ENCODE measurements at places on chromosomes 3 and 15.
A peak's percentile ranks its signal among the peaks of the same experiment; 100 is the strongest.

DNA sequence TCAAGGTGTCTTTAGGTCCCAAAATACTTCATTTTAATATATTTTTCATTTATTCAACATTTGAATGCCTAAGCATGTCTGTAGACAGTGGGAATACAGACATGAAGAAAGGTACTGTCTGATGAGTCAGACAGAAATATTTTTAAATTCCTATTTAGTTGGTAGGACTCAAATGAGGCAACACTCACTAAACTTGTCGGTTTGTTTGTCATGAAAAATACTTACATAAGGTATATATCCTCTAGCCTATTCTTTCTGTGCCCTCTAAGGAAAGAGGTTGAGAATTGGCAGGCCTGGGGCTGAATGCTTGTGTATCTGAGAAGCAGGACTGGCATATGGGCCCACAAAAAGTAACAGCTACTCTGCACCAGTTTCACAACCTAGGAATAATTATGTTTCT lies 423.6 kb upstream of the MDFIC2 start:
- no peak for DNase-seq

DNA sequence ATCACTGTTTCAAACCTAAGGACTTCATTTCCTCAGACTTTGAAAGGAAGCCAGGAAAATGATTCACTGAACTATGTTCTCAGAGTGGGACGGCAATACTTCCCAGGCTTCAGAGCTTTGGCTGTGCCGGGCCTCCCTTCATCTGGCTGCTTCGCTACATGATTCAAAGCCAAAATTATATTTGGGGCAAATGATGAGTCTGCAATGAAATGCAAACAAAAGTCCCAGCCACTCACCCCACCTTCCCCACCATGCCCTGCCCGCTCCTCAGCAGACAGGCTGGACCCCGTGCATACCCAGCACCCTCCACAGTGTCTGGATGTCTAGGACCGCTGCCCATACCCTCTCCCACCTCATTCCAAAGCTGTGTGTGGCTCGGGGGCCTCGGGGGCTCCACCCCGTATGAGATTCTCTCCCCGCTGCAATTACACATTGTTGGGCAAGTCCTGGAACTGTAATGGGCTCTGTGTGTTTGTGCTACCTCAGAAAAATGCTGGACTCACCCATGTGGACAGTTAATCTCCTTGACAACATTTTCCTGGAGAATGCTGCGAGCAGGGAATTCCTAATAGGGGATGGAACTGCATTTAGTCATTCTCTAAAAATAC lies 32.2 kb downstream of the ATP10A start:
- no peak for DNase-seq

- DNase-seq, result no peak
Observed at GRCh38 chr15:34490417-34491193, 53.0 kb upstream of the GOLGA8A start.

GRCh38 chr3:95710684-95711083 lies 1103.7 kb upstream of the EPHA6 start:
- no peak for DNase-seq

DNA sequence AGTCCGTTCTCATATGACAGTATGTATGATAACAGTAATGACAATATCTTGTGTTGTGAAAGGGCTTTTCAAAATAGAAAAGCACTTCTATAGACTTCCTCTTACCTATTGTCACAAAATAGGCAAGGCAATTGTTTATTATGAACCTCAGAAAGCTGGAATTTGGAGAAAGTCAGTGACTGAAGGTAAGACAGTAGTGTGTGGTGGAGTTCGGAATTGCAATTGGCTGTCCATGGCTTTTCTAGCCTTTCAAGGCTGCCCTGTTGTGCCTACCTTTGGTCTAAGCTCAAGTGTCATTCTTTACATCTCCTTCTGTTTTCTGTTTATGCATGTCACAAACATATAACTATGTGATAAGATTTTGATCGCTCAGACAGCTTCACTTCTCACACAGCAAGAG lies 219.3 kb upstream of the NR2E3 start:
- DNase-seq, result no peak

DNA sequence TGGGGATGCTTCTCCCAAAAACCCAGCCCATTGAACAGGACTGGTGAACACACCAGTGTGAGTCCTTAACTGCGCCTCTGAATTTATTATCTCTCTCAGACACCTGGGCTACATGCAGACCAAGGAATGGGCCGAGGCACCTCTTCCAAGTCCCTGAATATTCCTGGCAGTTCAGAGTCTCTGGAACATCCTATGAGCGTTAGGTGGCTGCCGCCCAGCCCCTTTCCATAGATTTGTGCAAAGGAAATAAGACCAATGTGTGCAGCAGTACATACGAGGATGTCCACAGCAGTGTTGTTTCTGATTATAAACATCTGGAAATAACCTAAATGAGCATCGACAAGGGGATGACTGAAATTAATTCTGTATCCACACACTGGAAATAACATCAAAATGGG lies 104.9 kb upstream of the RPL32 start:
- DNase-seq, result no peak

DNA sequence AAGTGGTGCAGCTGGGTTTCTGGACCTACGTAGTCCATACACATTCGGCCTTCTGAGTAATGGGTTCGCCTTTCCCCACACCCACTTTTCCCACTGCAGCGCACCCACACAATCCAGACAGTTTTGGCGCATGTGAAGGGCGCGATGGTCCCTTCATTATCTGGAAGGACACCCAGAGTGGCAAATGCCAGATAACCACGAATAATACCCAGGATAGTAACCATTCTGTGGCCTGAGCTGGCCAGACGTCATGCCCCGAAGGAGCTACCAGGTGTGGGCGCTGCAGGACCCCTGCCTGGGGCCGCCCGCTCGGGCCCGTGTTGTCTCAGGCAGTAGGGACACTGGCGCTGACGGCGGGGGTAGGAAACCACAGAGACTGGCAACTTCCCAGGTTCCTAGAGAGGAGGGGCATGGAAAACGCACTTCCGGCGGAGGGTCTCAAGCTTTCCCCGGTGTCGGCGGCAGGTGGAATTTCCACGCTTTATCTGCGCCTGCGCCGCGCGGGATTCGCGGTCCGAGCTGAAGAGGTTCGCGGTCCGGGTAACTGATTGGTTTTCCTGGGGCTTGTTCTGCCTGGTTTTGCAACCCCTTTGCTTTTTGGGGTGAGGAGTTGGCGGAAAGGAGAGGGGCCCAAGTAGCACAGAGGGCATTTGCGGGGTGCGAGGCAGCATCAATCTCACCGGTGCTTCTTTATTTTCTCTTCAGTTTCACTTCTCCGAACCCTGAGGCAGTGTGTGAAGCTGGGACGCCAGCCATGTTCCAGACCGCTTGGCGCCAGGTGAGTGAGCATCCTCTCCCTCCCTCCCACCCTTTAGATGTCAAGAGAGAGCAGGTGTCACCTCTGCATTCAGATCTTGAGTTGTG lies at the start of gene ZNF620:
TSS of gene ZNF620 (plus strand) at position 441 of the 864 bp plus-strand sequence. CDS start at position 755, 314 bp downstream.
- DNase-seq, result peak; percentile 13

- DNase-seq, result no peak
Observed at GRCh38 chr3:181791056-181791955, 79.6 kb downstream of the SOX2 start.

DNA sequence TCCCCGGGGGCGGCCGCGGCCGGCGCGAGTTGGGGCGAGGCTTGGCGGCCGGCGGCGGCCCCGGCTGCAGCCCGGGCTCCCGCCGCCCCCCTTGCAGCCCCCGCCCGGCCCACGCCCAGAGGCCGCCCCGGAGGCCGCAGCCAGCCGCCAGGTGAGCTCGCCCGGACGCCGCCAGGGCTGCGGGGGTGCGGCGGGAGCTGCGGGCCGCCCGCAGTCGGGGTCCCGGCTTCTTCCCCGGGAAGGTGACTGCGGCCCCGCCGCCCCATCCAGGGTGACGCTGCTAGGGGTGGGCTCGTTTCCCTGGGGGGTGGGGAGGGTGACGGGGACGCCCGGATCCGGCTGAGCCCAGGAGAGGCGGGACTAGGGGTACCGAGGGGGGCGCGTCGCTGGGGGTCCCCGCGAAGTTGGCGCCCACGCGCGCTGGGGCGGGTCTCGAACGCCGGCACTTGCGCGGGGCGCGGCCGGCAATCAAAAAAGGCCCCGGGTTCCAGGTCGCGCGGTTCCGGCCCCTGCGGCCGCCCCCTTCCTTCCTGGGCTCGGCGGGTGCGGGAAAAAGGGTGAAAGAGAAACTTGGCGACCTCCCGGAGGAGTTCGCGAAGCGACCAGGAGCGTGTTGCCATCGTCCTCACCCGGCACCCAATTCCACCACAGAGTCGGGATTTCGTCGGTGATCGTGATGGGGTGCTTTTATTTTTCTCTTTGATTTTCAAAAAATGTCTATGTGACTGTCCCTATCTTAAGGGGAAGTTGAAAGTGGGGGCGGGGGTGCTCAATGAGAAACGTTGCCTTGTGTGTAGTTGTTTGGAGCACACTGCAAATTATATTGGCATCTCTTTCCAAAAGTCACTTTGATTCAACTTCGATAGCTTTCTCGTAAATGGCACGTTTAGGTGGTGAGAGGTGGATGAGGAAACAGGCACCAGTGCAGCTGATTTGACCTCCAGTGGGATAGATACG lies 619 bp downstream of the ATXN7 start:
- peak; percentile 38 for DNase-seq

- no peak for DNase-seq
Observed at GRCh38 chr3:49636883-49637609, 37.1 kb upstream of the APEH start.

GRCh38 chr3:136135039-136135802 lies 60.9 kb downstream of the MSL2 start:
- no peak for DNase-seq

DNA sequence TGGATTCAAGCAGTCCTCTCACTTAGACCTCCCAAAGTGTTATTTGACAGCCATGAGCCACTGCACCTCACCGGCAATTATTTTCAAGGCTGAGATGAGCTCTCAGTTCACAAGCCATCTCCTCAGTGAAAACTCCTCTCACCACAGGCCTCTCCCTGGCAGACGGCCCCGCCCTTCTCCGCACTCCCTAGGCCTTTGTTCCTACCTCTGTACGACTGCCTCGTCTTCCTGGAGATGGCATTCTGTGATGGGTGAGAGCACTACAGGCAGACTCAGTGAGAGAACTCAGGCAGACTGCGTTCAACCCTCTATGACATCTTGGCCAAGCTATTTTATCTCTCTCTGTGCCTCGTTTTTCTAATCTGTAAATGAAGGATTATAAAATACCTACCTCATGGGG lies 67.0 kb upstream of the TPM1 start:
- no peak for DNase-seq

DNA sequence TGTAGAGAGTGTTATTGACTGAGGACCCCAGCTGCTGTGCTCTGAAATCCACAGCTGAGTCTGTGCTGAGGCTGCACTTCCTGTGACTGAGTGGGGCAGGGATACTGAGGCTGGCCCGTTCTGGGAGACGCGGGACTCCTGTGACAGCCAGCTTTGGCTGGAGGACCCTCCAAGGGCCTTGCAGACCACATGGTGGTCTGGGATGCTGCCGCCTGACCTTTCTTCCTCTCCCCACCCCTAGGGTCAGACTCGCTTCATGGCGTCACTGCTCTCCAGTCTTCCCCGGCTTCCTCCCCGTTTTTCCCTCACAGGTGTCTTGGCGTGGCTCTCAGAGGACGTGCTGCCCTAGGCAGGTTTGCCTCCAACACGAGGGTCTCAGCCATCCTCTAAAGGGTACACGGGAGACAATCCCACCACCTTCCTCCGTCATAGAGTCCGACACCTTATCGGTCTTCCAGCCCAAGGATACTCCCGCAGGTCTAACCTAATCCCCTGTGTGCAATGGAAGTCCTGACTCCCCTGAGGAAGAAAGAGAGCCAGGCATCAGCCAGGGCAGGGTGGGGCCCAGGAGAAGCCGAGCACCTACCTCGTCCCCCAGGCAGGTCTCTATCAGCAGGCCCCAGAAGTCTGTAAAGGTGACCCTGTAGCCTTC lies 19.9 kb upstream of the EHD4 start:
- no peak for DNase-seq

DNA sequence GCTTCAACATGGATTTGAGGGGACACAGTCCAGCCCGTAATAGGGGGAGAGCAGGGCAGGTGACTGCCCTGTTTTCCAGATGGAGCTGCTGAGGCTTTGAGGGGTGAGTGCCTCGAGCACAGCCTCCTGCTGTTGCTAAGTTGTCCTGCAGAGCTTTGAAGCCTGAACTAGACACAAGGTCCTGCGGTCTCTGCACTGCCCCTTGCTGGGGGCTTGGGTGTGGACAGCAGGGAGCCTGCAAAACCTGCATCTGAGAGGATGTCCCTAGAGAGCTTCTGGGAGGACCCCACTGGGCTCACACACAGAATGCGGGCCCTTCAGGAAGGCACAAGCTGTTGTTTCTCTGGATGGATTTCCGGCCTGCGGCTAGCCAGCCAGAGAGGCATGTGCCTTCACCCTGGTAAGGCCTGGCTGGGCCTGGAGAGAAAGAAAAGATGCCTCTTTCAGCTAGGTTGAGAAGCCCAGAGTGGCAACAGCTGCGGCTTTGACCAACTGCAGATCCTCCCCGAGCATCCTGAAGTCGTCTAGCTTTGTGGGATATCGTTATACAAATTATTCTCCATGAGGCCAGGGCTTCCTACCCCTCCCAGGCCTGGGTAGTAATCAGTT lies 226.2 kb downstream of the SLCO3A1 start:
- DNase-seq, result no peak

GRCh38 chr3:187044867-187045552 lies 94.3 kb downstream of the RPL39L start:
- DNase-seq, result no peak

DNA sequence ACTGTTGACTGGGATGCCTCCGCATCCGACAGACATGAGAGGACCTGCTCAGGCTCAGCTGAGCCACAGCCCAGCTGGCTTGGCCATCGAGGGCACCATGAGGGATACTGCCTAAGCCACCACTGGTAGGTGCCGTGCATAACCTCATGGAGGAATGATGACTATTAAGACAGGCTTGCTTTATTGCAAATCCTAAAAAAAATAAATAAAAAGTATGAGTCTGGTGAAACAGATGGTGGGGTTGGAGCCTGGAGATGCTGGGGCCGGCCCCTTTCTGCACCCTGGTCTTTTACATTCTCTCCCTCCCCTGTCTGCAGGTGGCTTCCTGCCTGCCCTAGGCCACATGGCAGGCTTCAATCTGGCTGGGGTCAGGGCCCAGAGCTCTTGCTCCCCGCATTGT lies 24.0 kb upstream of the RAD18 start:
- DNase-seq, result no peak

DNA sequence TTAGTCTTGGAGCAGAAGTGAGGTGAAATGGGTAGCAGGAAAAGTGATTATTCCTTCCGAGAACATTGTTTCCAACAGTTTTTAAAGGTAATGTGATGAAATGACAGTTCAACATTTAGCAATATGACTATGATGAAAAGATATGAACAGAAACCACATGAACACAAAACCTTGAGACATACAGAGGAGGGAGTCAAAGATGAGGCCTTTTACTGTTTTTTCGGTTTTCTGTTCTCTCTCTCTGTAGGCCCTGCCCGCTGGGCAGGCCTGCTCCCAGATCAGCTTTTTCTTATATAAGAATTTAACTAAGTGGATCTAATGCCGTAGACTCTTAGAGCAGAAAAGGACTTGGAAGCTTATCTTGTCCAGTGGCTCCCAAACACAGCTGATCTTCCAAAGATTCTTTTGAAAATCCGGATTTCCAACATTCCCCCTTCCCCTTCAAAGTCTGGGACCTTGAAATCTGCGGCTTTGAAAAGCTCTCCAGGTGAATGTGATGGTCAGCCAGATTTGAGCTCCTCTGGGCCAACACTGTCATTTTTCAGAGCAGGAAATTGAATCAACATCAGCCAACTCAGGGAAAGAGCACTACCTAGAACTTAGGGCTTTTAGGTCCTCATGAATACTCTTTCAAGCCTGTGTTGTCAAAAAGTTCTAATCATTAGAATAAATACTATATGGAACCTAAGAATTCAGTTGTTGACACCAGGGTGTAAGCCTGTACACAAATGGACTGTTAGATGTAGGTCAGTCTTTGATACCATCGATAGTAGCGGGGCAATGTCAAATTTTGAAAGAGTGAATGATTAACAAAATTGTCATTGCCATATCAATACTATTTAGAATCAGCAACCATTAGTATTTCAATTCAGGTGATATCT lies 372.7 kb downstream of the SHQ1 start:
- no peak for DNase-seq

Measured in T-helper 9 cell (primary cell).